Right lung (tissue), 10 donors: ENCODE measurements at places on chromosomes 16 and 17. TPM values are rescaled to one million over a fixed set of nuclear protein-coding genes. Genes with fewer than 3 reads are reported as not detected.

DNA sequence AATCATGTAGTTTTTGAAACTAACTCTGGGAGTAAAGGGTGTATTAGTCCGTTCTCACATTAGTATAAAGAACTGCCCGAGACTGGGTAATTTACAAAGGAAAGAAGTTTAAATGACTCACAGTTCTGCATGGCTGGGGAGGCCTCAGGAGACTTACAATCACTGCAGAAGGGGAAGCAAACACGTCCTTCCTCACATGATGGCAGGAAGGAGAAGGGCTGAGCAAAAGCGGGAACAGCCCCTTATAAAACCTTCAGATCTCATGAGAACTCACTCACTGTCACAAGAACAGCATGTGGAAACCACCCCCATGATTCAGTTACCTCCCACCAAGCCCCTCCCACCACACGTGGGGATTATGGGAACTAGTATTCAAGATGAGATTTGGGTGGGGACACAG, 256.5 kb upstream of the TNRC6C start:
- DNase-seq = no peak

ASGR2 gene
- 2.1 TPM for polyA plus RNA-seq

LITAFD gene
- polyA plus RNA-seq = 0.15 TPM

GRCh38 chr16:5319799-5320198, 222.2 kb upstream of the EEF2KMT start:
- no peak for DNase-seq

CCL22 gene
- 0.15 TPM for polyA plus RNA-seq

DNA sequence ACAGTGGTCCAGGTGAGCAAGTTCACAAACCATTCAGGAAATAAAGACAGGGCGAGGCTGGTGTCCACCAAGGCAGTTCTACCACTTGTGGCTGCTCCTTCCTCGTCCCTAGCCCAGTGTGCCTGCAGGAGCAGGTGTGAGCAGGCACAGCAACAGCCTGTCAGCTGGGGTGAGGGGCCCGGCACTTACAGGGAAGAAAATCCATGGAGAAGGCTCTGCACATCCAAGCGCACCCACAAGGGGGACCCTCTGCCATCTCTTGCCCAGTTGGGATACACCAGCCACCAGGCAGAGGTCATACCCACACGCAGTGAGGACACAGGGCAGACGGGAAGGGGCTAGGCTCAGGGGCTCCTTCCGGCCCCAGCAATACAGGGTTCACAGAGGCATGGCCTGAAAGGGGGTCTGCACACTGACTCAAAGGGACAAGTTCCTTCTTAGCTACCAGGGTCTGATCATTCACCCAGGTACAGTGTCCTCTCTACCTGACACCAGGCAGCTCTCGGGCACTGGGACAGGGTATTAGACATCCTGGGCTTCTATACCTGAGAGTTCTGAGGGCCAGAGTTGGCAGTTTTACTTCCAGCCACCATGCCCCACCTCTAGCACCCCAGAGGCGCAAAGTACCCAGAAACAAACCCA, 27.0 kb downstream of the CDIP1 start:
- DNase-seq = no peak

DNA sequence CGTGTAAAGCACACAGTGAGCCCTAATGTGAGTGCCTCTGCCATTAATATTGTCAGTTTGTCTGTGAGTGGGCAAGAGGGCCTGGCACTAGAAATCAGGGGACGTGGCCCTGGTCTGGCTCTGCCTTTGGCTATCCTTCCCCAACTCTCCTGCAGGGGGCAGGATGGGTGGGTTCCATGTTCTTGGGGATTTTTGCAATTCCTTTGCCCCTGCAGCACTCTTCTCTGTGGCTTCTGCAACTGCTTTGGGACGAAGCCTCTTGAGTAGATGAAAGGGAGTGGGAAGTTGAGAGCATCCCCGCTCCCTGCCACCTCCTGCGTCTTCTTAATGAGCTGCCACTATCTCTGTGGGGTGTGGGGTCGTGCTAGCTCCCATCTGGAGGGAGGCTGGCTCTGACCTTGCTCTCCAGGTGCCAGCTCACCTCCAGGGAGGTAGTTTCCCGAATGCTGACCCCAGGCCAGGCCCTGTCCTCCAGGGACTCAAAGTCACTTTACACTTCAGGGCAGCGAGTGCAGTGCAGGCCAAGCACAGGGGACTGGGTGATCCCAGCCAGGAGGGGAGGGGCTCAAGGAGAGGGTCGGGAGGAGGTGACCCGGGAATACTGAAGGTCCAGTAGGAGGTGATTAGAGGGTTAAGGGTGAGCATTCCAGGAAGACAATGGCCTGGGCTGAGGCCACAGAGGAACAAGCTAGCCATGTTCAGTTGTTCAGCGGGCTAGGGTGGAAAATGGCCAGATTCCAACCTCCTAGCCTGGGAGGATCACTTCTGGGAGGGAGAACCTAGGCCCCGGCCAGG, 121.0 kb upstream of the NLRP1 start:
- DNase-seq = no peak

GRCh38 chr16:35734728-35735402, 2275.5 kb downstream of the TP53TG3F start:
- no peak for DNase-seq

GRCh38 chr17:352421-353212, at the start of gene RPH3AL:
Gene RPH3AL, minus strand, starts transcription at chr17:352807. Its CDS starts 25,264 bp downstream, at chr17:327543.
- DNase-seq = peak; percentile 73

- peak; percentile 55 for DNase-seq
Observed at GRCh38 chr16:8928467-8928957, 35.2 kb downstream of the USP7 start.

- DNase-seq = no peak
Observed at GRCh38 chr17:6035801-6036394, 34.3 kb upstream of the WSCD1 start.

OTOP2 gene
- polyA plus RNA-seq = not detected

- no peak for DNase-seq
Observed at GRCh38 chr17:44767493-44767892, 8.7 kb downstream of the ADAM11 start.
